Heart left ventricle (tissue), 16 donors: ENCODE measurements at places on chromosomes 4 and X. TPM values are rescaled to one million over a fixed set of nuclear protein-coding genes. Genes with fewer than 3 reads are reported as not detected.

- no peak for DNase-seq
Observed at GRCh38 chr4:188971125-188971524, 831.9 kb downstream of the TRIML1 start.

GRCh38 chrX:31421441-31421840 lies 349.6 kb upstream of the FTHL17 start:
- no peak for DNase-seq

DNA sequence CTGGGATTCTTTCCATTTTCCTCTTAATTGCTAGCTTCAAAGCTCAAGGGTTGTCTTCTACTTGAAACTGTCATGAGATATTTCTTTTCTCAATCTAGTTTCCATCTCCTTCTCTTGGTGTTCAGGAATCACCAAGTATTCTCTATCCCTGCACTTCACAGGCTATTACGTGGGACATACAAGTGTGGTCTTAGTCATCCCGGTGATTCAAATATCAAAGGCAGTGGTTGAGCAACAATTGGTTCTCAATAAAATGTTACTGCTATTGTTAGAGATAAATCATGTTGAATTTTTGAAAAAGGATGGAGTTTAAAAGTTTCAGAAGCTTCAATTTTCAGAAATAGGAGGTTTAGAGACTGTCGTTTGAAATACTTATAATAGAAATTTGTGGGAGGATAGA lies 812.9 kb downstream of the FSTL5 start:
- DNase-seq = no peak

GRCh38 chrX:20063716-20064351 lies 52.9 kb downstream of the MAP7D2 start:
- DNase-seq = no peak

DNA sequence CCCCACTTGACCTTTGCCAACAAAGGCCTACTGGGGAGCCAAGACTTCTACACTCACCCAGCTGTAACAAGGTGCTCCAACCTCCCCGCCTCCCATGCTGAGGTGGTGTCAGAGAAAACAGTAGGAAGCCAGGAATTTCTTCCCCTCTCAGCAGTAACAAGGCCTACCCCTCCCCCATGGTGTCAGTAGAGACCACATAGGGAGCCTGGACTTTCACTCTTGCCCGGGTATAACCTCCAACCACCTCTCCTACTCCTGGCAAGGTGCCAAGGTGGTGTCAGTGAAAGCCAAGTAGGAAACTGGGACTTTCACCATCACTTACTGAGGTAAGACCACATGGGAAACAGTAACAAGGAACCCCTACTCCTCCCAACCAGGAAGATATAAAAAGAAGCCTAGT lies 93.1 kb downstream of the SLC16A2 start:
- DNase-seq = no peak

DNA sequence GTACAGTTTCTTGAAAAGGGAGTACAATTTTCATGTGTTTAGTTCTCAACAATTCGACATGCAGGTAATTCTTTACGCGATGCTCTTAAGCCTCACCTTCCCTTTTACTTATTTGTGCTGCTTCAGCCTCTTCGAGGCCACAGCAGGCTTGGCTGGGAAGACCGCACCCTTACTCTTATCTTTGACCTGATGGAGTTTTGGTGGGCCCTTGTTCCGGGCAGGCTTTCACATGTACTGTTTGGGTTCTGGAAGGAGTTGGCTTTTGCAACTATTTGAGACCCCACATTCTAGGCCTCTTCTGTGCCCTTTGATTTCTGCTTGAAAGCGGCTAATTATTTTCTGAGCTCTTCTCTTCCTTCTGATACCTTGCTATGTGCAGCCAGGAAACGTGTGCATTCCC lies 60.2 kb downstream of the FAM193A start:
- no peak for DNase-seq

The GABRG1 gene
- total RNA-seq = not detected
